ENCODE measurements at places on chromosomes 4 and X.

DNA sequence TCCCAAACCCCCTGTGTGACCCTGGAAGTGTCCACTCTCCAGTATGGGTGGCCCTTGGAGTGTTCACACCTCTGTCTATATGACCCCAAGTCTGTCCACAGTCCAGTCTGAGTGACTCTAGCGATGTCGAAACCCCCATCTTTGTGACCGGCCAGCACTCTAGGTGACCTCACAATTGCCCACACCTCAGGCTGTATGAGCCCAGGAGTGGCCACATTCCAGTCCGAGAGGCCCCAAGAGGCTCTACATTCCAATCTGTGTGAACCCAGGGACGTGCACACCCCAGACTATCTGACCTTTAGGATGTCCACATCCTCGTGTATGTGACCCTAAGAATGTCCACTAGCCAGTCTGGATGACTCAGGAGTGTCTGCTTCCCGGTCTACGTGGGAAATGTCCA is 7.3 kb upstream of the GLOD5 start:
- DNase-seq = no peak

DNA sequence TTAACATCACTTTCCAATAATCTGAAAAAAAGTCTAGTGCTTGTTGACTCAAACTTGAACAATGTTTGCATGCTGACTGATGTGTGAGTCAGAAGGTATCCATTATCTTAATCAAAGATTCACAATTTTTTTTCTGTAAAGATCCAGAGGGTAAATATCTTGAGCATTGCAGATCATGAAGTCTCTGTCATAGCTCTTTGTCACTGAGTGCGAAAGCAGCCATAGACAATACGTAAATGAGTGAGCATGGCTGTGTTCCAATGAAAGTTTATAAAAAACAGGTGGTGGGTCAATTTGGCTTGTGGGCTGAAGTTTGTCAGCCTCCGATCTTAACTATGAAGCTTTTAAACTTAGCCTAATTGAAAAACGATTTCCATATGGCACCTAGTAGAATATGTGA is 37.7 kb downstream of the NHS start:
- DNase-seq = no peak

GRCh38 chrX:2391869-2392606 is 108.7 kb downstream of the DHRSX start:
- no peak for DNase-seq

GRCh38 chrX:4622486-4623167 is 909.2 kb upstream of the PRKX start:
- DNase-seq = no peak

DNA sequence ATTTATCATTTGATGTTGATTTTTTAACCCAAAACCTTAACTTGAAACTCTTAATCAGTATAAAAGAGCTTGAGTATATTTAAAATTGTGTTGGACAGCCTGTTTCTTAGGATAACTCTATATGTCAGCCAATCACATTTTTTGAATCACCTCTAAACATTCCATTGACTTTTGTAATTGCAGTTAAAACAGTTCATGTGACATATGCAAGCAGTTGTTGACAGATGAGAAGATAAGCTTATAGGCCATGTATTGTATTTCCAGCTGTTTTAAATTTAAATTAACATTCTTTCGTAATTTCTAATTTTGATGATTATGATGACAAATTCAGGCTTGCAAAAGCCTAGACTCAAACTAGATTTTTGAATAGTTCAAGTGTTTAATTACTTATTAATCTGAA is 17.4 kb downstream of the VEGFC start:
- DNase-seq = no peak

- no peak for DNase-seq
These were observed 9.2 kb upstream of the GABRA4 start for GRCh38 chr4:47002580-47002979.

GRCh38 chrX:54482839-54483593 is 13.0 kb downstream of the FGD1 start:
- no peak for DNase-seq

DNA sequence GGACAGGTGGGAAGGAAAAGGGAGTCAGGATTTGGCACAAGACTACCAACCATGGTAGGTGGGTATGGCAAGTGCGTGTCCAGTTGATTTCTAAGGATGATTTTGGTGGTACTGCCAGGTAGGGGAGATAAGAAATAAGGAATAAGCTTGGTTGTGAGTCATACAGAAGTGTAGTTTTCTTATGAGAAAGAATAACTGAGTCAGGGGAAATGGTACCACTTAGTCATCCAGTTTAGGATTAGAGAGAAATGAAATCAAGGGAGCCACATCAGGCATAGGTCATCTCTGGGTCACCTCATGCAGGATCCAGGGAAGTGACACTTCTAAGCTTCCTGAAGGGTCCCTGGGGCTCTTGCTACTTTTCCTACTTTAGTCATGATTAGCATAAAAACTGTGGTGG is 107.1 kb upstream of the C1GALT1C1 start:
- no peak for DNase-seq

DNA sequence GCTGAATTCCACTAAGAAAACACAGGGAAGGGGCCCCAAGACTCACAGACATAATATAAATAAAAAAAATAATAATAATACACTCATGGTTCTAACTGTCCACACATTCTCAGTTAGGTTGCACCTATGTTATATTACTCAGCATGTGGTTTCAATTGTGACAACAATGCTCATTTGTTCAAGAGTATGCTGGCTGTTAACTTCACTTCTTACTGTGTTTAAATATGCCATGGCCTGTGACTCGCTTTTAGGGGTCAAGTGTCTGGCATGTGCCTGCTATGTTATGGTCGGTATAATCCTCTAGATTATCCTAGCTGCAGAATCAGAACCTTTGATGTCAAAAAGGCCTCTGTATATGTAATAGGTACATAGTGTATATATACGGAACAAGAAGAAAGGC is 324.8 kb upstream of the INTU start:
- no peak for DNase-seq

Data from inflammatory macrophage (primary cell).